ENCODE measurements at places on chromosomes 6 and 20.

- DNase-seq, result peak; percentile 19
Measured at GRCh38 chr6:125013938-125014660, 51.9 kb downstream of the RNF217 start.

DNA sequence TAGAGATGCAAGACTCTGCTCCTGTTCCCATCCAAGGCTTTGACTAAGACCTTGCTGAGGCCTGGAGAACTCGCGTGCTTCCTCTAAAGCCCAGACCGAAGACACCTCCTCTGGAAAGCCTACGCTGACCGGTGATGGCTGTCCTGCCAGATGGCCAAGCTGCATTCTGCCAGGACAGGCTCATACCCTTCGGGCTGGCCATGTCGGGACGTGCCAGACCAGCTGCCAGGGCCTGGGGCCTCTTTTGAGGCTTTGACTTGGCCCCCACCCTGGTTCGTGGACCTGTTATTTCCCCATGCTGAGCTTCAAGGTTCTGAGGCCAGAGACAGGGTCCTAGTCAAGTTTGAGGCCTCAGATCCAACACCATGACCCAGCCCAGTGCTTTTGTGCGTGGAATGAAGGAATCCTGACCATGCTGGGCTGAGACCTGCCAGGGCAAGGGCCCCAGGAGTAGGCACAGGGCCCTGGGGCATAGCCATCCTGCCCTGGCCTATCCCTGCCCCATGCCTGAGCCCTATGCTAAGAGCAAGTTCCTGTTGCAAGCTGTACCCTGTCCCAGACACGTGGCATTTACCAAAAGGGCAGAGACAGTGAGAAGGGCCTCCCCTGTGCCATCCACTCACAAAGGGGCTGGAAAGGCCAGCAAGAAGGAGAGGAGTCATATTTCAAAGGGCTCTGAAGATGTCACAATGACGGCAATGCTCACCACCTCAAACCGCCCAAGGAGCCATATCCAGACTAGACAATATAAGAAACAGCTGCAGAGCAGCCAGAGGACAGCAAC lies 42.8 kb downstream of the MRPL14 start:
- no peak for DNase-seq

DNA sequence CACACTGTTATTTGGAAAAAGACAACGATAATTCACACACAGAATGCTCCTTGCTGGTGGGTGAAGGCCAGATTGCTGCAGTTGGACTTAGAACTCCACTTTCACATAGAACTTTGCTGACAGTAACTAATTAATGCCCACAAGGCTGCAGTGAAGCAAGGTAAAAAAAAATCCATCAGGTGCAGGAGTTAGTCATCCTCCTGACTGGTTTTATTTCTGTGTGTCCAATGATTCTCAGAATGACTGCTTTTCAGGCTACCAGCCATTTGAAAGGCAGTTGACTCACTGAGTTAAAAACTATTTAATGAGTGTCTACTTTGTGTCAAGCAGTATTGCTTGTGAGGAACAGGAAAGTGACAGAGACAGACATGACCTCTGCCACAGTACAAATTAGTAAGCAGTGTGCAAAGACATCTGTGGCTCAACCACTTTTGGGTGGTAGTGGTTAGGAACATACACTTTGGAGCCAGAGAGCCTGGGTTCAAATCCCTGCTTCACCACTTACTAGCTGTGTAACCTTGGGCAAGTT lies 41.9 kb downstream of the ELOVL5 start:
- no peak for DNase-seq

DNA sequence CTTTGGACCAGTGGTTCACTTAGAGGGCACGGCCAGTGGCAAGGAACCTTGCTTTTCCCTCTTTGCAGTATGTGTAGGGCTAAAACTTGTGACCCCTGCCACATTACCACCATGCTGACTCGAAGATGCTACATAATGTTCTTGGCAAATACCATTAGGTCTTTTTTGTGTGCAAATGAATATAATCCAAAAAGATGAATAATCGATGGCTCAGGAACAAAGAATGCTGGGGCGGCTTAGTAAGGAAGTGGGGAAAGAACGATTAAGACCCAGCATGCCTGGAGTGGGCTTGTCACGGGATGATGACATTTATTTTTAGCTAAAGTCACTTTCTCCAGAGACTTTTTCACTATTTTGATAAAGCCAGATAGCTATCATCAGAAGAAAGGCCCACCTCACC lies 23.1 kb downstream of the CMTR1 start:
- peak; percentile 83 for DNase-seq

DNA sequence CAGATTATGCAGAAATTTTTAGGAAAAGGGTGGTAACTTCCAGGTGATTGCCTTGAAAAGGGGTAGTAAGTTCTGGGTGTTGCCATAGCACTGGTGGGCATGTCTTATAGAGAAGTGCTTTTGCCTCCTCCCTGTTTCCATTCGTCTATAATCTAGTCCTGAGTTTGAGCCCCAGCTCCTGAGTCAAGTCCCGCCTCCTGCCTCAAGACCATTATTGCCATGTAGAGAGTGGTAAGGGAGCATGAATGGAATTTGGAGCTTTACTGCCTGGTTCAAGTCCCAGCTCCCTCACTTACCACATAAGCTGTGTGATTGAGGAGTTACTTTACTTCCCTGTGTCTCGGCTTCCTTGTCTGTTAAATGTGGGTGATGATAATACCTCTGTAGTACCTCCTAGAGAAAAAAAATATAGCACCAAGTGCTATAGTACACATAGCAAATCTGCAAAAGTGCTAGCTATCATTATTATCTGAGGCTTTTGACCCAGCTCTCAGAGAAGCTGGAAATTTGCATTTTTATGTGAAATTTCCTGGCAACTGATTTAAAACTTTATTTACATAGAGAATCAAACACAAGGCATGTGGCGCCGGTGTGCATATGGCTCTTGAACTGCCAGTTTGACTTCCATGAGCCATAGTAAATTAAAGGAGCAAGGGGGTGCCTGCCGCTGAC lies 36.0 kb downstream of the TGM6 start:
- no peak for DNase-seq

- no peak for DNase-seq
Measured at GRCh38 chr6:32291543-32291942, 67.7 kb upstream of the NOTCH4 start.

- no peak for DNase-seq
Measured at GRCh38 chr6:164396071-164397047, 913.0 kb downstream of the C6orf118 start.

GRCh38 chr6:87663434-87663833 lies 38.6 kb downstream of the AKIRIN2 start:
- no peak for DNase-seq

DNA sequence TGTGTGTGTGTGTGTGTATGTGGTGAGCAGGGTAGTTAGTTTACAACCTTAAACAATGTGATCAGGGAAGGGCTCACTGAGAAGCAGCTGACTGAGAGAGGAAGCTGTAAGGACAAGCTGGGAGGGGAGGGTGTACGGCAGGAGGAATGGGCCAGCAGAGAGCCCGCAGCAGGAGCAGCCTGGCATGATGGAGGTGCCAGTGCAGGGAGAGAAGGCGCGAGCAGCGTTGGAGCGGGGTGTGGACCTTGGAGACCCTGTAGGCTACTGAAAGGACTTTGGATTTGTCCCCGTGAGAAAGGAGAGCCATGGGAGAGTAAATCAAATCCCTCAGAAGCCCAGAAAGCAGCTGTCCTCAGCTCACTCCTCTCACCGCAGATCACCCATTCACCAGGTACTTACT lies 18.5 kb downstream of the FAM209B start:
- no peak for DNase-seq

GRCh38 chr20:39123185-39123557 lies 161.0 kb downstream of the DHX35 start:
- no peak for DNase-seq
